ENCODE measurements at places on chromosomes 2 and 18.

GRCh38 chr2:103469800-103470199, 708.0 kb downstream of the TMEM182 start:
- no peak for DNase-seq

GRCh38 chr2:8174641-8175257, 507.1 kb upstream of the ID2 start:
- no peak for DNase-seq

DNA sequence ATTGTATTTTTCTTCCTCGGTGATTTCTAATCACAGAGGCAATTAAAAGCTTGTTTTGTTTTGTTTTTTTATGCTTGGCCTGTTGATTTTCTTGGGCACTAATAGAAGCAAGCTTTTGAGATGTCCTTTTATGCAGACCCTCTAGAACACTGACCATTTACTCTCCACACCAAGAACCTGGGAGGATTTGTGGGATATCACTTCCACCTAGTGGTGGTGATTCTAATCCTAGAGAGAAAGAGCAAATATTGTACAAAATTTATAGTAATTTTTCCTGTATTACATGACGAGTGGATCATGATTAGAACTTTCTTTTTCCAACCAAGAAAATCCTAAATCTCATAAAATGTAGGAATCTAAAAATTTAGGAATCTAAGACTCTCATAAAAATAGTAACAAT, 23.4 kb downstream of the NEMP2 start:
- no peak for DNase-seq

GRCh38 chr2:109343460-109343859, 214.5 kb downstream of the SH3RF3 start:
- DNase-seq, result no peak

GRCh38 chr2:71935262-71935848, 212.3 kb downstream of the CYP26B1 start:
- peak; percentile 1 for DNase-seq

Measured in D341Med (cell line).